ENCODE measurements at places on chromosomes 7 and 10.

- DNase-seq = peak; percentile 46
Measured at GRCh38 chr7:3537210-3537875, 236.3 kb downstream of the SDK1 start.

GRCh38 chr7:140867467-140868462 lies 57.0 kb downstream of the BRAF start:
- DNase-seq = no peak

DNA sequence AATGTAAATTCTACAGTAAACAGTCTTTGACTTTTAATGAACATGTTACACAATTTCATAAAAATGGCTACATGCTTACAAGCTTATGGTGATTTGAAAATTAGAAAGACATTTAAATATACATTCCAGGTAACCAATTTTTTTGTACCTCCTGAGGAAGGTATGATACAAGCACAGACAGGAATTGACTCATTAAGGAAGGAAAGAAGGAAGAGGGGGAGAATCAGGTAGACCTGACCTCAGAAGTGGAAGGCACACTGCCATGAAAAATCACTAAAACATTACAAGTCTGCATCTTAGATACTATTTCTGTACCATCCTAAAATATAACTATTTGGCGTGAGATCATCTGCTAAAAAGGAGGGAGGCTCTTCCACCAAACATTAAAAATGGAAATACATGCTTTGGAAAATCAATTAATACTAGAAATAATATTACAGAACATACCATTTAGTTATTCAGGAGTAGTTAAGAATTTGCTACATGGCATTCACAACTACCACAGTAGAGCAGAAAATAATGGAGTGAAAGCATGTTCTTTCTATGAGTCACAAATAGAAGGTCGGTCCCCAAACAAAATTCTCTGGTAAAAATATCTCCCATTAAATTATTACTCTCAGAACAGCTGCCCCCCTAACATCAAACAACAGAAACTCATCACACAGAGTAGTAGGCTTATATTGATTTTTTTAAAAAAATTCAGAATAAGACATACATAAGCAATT lies 15.2 kb downstream of the RAB11FIP2 start:
- no peak for DNase-seq

DNA sequence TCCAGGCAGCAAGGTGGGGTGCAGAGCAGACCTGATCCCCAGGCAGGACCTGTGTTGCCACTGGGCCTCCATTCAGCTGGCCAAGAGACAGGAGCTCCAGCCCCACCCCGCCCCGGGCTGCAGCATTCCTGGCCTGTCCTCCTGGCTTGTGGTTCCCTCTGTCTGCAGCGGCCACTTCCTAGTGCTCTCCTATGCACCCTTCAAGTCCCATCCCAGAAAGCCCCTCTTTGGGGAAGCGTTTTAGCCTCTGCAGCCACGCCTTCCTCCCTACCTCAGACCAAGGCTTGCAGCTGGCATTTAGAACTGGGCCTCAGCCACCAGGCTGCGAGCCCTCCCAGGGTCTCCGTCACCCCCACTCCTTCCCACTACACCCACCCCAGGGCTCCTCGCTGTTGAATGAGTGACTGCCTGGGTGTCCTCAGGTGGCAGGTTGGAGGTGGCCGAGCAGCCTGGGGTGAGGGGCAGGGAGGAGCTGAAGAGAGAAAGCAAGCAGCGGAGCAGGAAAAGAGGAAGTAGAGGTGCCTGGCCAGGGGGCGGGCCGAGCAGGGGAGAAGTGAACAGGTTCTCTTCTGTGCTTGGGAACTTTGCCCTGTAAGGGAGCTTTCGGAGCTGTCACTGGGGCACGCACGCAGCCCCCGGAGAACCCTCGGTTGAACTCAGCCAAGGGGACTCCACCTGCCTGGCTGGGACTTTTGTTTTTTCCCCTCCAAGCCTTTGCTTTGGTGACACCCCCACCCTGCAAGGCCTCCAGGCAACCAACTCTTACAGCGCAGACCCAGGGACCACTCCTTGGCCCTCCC lies 109.1 kb upstream of the TNRC18 start:
- DNase-seq = no peak

GRCh38 chr10:74419491-74419951 lies 268.5 kb downstream of the ADK start:
- no peak for DNase-seq

- DNase-seq = no peak
Measured at GRCh38 chr7:64890761-64891362, 12.2 kb upstream of the ZNF273 start.

DNA sequence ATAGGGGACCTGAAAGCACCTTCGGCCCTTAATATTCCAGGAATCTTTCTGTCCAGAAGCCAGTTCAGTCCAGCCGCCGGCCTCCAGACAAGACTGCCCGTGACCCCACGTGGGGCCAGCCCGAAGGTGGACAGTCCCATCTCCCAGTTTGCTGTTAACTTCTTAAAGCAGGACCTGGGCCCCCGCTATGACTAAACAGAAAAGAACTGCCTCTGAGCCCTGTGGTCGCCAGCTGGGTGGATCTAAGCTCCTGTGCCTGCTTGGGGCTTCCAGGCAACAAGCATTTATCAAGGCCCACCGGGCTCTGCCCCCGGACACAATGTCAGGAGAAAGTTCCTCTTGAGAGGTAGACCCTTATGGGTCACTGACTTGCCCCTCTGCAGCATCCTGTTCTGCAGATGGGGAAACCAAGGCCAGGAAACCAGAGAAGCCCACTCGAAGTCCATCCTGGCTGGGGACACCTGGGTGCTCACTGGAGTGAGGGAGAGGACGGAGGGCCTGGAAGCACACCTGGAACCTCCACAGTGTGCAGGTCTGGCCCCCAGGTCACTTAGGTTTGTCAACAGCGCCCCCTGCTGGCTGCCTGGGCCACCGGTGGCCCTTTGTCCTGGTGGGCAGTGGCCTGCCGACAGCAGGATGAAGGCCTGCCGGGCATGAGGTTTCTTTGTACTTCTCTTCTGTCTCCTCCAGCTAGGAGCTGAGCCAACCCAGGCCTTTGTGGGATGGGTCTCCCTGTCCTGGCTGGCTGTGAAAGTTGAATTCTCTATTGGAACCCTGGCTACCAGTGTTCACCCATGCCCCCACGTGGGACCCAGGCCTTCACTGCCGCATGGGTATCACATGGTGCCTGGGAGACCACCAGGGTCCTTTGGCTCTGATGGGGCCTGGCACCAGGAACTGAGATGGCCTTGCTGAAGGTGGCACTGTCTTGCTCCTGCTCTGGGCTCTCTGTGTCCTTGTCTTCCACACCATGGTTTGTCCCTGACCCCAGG lies 128.0 kb downstream of the ZMIZ1 start:
- peak; percentile 74 for DNase-seq

Measured in ELR (cell line).